ENCODE measurements at places on chromosomes 7 and 10.

GRCh38 chr7:92994901-92995300, 122.9 kb downstream of the SAMD9 start:
- no peak for DNase-seq

- no peak for DNase-seq
Observed at GRCh38 chr10:62699148-62699547, 105.4 kb upstream of the ADO start.

DNA sequence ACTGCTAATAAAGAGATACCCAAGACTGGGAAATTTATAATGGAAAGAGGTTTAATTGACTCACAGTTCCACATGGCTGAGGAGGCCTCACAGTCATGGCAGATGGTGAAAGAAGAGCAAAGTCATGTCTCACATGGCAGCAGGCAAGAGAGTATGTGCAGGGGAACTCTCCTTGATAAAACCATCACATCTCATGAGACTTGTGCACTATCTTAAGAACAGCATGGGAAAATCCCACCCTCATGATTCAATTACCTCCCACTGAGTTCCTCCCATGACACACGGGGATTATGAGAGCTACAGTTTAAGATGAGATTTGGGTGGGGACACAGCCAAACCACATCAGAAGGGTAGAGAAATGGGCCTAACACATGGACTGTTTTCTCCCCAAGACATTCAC, 156.3 kb downstream of the CCDC71L start:
- DNase-seq, result no peak

DNA sequence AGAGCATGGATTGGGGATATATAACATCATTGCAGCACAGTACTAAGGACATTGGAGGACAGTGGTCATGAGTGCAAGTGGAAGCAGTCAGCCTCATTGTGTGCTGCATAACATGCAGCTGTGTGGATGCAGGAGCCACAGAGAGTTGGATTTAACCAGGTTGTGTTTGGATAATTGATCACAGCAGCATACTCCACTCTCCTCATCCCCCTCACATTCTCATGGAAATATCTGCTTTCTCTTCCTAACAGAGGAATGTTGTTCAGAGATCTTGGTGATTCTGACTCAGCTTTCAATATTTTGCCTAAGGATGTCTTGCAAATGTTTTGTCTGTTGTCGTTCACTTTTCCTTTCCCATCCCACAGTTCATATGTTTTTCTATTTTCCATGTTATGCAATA, 31.8 kb upstream of the LSM8 start:
- DNase-seq, result no peak

DNA sequence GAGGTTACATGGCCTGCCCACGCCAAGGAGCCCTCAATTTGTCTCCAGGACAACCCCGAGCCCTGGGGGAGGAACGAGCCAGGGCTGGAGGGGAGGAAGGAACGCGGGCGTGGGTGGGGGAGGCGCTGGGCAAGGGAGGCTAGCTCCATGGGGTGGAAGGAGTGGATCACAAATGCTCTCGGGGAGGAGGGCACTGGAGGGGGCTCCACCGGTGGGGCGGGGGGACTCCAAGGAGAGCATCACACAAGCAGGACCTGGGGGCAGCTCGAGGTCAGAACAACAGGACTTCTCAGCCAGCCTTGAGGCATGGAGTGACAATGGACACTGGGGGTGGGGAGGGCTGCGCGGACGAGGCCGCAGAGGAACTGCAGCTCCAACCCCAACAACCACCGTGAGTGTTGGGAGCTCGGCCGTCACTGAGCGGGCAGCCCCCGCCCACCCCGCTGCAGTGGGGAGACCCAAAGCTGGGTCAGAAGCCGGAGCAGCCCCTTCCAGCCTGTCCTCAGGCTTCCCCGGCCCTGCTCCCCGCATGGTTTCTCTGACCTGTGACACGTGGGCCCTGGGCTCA, 41.1 kb downstream of the STK32C start:
- DNase-seq, result no peak

GRCh38 chr7:88337572-88337971, 30.9 kb upstream of the STEAP4 start:
- no peak for DNase-seq

DNA sequence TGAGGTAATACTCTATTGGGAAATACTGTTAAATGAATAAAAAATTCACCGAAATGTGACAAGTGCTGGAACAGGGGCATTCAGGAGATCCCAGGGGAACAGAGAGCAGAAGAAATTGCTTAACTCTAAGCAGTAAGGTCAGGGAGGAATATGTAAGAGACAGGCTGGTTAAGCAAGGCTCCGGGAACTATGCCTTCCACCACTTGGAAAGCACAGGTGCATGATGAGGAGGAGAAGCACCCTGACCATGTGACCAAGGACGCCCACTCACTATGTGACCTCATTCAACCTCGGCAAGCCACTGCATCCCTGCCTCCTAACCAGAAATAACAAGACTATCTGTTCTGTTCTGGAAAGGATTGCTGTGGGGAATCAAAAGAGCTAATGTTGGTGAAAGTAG, 218.4 kb downstream of the ELMO1 start:
- no peak for DNase-seq

GRCh38 chr7:40583667-40584444, 449.1 kb downstream of the SUGCT start:
- no peak for DNase-seq

DNA sequence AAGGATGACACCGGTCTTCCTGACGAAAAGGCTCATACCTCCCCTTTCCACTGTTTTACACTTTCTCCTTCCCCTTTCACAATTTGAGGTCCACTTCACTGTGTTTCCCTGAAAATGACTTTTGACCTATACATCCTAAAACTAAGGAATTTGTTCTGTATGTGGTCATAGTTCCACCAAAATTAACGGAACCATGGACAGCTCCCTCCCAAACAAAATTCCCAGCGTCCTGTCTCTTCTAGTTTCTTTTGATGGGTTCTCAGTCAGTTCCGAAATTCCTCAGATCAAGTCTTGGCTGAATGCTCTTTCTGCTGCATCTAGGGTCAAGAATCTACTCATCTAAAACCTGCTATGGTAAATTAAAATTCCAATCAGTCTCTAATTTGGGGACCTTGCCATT, 1191.9 kb downstream of the CNTNAP2 start:
- DNase-seq, result no peak

Measured in CD4-positive, alpha-beta T cell treated with Interleukin-21 for 1 hour (primary cell).